Esophagus squamous epithelium (tissue), 5 donors: ENCODE measurements at places on chromosomes 13 and 19.

GRCh38 chr13:76656500-76656899 is 229.7 kb downstream of the KCTD12 start:
- no peak for DNase-seq

GRCh38 chr19:31214997-31215396 is 134.2 kb downstream of the TSHZ3 start:
- no peak for DNase-seq

DNA sequence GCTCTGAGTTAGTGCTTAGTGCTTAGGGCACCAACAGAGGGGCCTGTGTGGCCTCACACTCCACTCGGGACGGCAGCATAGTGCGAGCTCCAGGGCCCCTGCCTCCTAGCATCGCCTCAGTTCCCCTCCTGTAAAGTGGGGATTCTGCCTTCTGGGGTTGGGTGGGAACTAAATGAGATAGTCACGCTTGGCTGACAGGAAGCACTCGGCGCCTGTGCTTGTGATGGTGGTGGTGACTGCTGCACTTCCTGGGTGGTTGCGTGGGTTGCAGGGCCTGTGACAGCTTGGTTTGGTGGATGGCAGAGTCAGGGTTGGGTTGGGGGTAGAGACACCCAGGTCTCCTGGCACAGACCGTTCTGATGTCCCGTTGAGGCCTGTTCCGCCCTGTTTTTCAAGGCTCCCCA is 7.7 kb downstream of the PLEKHF1 start:
- DNase-seq: no peak

GRCh38 chr13:107373551-107373950 is 805.6 kb upstream of the ARGLU1 start:
- DNase-seq: no peak

DNA sequence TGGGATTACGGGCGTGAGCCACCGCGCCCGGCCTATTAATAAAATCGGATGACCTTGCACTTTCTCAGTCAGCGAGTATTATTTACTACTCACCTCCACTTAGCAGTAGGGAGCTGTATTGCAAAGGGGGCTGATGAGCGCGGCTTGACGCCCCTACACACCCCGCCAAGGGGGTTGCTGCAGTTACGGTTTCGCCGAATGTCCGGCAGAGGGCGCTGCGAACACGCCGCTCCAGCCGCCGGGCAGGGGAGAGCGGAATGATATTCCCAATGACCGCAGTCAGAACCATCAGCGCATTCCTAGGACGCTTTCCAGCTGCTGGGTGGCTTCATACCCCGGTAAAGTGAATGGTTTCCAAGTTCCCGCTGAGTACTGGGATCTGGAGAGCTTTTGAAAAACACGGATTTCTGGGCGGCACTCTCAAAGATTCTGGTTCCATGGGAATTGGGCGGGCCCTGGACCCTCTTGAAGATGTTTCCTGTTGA is 30.0 kb upstream of the TPT1 start:
- DNase-seq: no peak

GRCh38 chr13:44523146-44524015 is 52.7 kb downstream of the TSC22D1 start:
- DNase-seq: no peak

DNA sequence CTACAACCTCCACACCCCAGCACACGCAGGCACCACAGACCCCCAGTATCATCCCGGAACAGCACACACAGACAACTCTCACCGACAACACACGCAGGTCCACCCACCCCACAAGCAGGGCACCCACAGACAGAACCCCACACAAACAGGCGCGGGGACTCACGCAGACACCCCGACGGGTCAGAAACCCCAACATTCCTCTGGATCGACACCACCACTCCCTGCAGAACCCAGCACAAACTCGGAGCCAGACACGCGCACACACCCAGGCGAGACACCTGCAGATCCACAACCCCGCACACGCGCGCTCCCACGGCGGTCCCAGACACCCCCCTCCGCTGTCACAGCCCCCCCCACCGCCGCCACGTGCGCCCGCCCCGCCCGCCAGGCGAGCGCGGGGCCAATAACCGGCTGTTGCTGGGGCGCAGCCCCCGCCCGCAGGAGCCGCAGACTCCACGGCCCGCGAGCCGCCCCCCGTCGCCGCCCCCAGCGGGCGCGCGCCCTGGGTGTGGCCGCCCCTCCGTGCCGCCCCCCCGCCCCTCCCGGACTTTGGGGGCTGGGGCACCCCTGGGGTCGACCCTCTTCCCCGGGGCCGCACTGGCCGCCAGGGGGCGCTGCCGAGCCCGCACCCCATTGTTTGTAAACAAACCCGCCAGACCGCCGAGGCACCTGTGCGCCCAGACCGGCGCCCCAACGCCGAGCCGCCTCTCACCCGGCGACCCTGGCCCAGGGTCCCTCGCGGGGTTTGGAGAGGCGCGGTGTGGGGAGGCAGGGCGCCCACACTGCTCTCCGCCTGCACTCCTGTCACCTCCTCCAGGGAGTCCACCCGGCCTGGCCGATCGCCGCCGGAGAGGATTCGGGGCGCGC is 712 bp downstream of the BBC3 start:
- no peak for DNase-seq

DNA sequence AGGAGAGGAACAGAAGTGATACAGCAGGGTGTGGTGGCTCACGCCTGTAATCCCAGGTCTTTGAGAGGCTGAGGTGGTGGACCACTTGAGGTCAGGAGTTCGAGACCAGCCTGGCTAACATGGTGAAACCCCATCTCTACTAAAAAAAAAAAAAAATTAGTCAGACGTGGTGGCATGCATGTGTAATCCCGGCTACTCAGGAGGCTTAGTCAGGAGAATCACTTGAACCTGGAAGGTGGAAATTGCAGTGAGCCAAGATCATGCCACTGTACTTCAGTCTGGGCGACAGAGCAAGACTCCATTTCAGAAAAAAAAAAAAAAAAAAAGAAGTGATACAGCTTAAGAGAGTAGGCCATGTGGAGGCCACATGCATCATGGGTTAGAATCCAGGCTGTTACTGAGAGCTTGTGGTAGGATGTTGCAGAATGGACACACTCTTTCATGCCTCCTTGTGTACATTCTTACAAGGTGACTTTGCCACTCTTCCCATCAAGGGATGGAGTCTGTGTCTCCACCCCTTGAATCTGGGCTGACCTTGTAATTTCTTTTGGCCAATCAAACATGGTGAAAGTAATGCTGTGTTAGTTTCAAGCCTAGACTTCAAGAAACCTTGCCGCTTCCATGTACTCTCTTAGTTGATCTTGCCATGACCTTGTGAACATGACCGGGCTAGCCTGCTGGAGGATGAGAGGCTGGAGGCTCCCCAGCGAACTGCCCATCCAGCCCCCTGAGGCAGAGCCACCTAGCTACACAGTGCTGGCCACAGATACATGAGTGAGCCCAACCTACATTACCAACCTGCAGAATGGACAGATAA is 12.3 kb downstream of the FAM187B start:
- no peak for DNase-seq

DNA sequence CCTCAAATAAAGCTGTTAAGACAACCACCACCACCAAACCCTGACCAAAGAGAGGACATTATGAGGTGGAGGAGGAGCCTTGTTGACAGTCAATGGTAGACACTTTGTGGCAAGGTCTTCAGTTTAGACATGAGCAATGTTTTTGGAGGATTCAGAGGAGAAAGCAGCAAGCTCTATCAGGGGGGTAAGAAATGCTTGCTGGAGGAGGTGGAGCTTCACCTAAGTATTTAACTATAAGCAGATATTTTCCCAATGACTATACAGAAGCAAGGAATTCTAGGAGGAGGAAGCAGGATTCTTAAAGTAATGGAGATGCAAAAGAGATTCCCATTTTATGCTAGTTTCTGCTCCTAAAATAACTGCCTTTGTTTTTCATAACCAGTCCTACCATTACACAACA is 74.2 kb downstream of the TRPC4 start:
- no peak for DNase-seq

GRCh38 chr19:54179921-54180461 is 7.0 kb upstream of the TMC4 start:
- DNase-seq: no peak

- no peak for DNase-seq
These were observed 904 bp upstream of the ARHGAP33 start for GRCh38 chr19:35774274-35775045.
